GM23338 (cell line): ENCODE measurements at places on chromosomes 6 and 20.

- DNase-seq = no peak
These were observed 73.5 kb upstream of the RNF217 start for GRCh38 chr6:124888581-124889371.

DNA sequence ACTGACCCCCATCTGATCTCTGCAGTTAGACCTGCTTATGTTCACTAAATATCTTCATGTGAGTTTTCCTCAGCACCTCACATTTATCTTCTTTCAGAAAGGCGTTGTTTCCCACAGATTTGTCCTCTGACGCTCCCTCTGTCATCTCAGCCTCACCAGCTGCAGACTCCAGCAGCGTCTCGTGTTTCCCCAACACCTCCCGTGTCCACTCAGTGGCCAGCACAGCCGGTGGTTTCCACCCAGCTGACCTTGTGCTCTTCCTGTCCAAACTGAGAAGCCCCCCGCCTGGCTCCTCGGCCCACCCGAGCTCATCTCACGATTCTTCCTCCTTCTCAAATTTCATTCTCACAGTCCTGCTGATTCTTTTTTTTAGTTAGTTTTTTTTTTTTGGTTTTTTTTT lies 12.5 kb downstream of the ERMARD start:
- no peak for DNase-seq

DNA sequence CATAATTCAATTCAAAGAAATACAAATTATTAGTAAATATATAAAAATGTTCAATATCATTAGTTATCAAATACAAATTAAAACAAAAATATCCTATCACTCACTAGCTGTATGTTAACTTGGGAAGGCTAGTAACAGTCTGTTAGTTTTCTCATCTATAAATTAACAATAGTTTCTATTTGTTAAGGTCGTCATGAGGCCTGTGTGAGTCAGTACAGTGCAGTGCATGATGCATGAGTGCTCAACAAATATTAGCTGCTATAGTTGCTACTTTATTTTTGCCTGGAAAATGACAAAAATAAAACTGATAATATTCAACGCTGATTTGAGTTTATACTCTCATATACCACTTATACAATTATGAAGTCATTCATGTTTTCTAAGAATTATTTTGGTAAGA lies 401.6 kb upstream of the RUNX2 start:
- DNase-seq = no peak

DNA sequence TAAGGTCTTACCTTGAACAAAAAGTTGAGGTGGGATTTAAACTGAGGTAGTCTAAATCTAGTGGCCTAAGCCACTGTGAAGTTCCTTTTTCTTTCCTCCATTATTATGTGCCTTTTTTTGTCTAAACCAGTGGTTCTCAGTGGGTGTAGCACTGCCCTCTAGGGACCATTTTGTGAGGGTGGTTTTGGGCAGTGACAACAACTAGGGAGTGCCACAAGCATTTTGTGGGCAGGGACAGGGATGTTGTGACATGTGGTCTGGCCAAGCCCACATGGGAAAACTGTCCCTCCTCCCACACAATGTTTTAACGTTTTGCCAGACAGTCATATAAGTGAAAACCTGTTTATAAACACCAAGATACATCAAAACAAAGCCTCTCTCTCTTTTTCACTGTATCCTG lies 899.4 kb upstream of the FLRT3 start:
- peak; percentile 76 for DNase-seq

DNA sequence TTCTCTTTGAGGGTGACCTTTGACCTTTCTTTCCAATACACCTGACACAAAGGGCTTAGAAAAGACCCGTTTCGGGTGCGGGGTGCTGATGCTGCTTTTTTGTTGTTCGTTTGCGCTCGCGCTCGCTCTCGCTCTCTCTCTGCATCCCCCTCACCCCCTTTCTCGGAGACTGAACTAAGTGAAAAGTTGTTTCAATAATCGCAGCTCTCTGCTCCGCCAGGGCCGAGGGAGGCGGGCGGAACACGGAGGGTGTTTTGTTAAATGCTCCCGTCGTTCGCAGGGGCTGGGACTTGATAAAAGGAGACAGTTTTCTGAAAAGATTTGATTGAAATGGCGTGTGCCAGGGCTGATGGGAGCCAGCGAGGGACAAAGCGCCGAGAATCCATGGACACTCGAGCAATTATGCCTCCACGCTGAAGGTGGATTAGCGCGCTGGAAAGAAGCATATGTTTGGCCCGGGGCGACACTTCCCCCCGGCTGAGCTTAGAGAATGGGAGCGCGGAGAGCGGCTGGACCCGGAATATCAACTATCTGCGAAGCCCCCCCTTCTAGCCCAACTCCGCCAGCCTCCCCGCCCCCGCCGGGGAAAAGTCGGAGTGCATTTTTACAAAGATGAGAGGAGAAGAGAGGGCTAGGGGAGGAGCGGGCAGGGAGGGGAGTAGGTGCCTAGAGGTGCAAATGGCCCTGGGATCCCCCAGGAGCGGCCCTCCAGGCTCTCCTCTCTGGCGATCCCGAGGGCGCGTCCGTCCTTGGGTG lies 25.0 kb downstream of the TFAP2A start:
- DNase-seq = peak; percentile 68

DNA sequence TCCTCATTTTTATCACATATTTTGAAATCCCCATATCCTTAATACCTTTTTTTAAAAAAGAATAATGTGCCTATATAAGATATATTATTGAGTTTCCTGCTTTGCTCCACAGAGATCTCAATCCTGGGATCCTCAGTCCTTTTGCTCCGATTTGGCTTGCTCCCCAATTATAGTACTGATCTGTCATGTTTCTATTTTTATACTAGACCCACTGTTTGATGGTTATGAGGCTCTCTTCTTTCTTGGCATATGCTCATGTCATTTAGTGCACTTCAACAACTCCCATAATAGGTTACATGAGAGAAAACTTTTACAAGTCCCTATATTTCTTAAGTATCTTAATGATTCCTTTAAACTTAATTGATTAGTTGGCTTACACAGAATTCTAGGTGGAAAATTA lies 958.5 kb upstream of the EPHA7 start:
- no peak for DNase-seq

GRCh38 chr20:55882910-55883309 lies 122.4 kb downstream of the CBLN4 start:
- DNase-seq = no peak

- no peak for DNase-seq
These were observed 7.4 kb upstream of the CD83 start for GRCh38 chr6:14110001-14110818.

- peak; percentile 86 for DNase-seq
These were observed 159.9 kb downstream of the OR2B2 start for GRCh38 chr6:27752038-27752885.

DNA sequence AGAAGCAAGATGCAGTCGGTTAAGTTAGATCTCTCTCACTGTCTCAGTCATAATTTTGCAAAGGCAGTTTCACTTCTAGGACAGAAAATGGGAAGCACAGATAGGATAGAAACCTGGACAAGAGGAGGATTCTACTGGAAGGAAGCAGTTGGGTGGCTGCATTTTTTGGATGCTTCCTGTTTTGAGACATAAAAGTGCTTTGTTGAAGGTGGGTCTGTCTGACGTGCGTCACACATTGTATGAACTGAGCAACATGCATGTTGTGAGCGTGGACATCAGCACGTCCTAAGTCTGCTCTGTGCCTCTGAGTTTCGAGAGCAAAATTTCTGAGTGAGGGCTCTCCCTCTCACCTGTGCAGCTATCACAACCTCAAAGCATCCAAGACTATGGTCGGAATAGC lies 68.7 kb upstream of the SNX9 start:
- DNase-seq = no peak

- no peak for DNase-seq
These were observed 46.0 kb upstream of the BHLHE23 start for GRCh38 chr20:63052571-63053431.

- no peak for DNase-seq
These were observed 13.5 kb downstream of the EPB41L1 start for GRCh38 chr20:36167902-36168503.

DNA sequence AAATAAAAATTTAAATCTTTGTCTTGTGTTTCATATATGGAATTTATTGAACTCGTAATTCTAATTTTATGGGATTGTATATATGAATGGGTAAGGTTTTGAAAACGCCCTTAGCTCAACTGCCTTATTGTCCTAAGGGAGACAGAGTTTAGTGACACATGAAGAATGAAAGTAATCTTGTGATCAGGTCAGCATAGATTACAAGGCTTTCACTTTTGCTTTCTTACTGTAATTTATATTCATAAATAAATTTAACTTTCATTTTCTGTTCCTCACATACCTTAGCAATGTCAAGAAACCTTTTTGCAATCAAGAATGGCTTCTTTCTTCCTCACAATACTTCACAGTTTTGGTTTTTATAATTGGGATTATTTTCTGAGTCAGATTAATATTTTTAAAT lies 14.4 kb downstream of the KPNA5 start:
- no peak for DNase-seq

GRCh38 chr20:33524261-33524660 lies 34.4 kb downstream of the CBFA2T2 start:
- no peak for DNase-seq

DNA sequence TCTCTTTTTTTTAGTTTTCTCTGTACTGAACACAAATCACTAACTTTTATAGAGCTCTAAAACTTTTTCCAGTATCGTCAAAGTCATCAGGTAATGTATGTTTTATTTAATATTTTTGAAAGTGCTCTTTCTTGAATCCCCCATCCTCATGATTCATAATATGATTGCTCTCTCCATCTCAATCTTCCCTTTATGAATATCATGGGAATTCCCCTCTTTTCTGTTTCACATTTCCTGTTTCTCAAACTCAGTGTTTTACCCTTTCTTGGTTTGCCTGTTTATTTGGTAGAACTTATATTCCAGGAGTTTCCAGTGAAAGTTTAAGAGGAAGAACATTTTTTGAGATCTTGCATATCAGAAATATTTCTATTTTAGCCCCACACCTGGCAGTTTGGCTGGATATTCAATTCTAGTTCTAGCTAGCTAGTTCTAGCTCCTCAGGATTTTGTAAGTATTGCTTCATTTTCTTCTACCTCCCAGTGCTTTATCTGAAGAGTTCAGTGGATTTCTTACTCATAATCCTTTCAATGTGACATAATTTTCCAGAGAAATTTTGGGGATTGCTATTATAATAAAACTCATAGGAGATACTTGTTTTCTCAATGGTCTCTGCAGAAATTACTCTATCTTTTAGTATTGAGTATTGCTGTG lies 6.1 kb upstream of the C6orf58 start:
- DNase-seq = no peak

- no peak for DNase-seq
These were observed 365.1 kb upstream of the SOX4 start for GRCh38 chr6:21228411-21228810.

DNA sequence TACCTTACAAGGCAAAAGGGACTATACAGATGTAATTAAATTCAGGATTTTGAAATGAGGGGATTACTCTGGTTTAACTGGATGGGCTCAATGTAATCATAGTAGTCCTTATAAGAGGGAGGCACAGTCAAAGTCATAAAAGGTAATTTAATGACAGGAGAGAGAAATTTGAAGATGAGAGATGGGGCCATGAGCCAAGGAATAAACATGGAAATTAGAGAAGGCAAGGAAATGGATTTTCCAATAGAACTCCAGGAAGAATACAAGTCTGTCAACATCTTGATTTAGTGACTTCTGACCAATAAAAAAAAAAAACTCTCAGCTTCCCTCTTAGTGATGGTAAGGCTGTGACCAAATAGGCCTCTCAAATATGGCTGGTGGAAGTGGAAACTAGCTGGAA lies 101.9 kb upstream of the BEND3 start:
- no peak for DNase-seq

GRCh38 chr20:53569606-53570307 lies 23.9 kb downstream of the ZNF217 start:
- no peak for DNase-seq

DNA sequence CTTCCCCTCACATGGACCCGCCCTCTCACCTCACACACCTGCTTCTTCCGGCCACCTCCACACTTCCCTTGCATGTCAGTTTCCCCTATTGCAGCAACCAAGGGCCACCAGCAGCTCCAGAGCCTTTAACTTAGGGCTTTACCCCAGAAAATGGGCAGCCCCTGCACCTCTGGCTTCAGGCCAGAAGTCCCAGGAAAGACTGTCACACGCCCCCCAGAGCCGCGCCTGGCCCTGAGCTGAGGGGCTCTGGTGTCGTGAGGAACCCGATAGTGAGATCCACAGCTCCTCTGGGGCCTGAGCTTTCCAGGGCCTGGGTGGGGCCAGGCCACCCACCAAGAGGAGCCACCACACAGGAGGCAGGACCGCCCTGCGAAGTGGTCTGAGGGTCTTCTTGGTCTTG lies 182.4 kb downstream of the DLL1 start:
- no peak for DNase-seq

DNA sequence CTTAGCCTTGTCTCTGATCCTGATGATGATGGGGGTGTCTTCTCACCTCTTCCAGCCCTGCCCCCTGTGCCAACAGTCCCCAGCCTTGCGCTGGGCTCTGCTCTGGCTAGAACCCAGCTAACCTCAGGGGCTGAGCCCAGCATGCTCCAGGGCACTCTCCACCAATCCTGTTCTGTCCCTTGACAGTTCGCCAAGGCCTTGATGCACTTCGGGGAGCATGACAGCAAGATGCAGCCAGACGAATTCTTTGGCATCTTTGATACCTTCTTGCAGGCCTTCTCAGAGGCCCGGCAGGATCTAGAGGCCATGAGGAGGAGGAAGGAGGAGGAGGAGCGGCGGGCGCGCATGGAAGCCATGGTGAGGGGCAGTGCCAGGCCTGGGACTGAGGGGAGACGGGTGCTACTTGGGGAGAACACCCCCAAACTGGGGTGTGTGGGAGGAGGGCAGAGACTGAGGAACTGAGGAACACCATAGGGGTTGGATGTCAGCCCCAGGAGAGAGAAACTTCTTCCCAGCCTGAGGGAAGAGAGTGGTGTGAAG lies 33.1 kb downstream of the MOCS1 start:
- no peak for DNase-seq

GRCh38 chr6:79438030-79438429 lies 99.2 kb downstream of the LCA5 start:
- no peak for DNase-seq

DNA sequence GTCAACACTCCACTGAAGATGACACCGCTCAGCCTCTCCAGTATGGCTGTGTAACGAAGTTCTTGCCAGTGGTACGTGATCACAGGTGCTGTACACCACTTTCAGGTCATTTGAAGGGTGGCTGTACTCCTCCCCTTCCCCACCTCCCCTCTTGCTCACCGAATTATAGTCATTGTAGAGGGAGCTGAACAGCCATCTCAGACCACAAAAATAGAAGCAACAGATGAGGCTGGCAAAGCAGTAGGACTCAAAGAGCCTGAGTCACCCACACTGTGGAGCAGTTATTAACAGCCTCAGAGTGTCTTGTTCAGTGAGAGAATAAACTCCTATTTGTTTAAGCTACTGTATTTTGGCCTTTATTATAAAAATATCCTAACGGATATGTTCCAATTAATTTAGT lies 192.5 kb upstream of the MCHR2 start:
- DNase-seq = no peak

DNA sequence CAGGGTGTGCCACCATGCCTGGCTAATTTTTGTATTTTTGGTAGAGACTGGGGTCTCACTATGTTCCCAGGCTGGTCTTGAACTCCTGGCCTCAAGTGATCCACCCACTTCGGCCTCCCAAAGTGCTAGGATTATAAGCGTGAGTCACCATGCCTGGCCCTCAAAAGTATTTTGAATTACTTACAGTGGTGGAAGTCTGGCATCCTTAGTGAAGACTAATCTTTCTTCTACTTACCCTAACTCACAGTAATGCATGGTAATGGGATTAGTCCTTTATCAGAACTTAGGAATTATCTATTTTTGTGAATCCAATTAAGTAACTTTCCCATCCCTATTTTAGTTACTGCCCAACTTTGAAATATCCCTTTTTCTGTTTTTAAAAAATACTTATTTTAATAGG lies 3.9 kb downstream of the RWDD1 start:
- DNase-seq = no peak
